ENCODE measurements at places on chromosomes 1 and 21.

- DNase-seq, result no peak
Observed at GRCh38 chr1:226135709-226136108, 50.8 kb downstream of the ACBD3 start.

GRCh38 chr1:223249854-223250631 is 107.0 kb upstream of the TLR5 start:
- no peak for DNase-seq

DNA sequence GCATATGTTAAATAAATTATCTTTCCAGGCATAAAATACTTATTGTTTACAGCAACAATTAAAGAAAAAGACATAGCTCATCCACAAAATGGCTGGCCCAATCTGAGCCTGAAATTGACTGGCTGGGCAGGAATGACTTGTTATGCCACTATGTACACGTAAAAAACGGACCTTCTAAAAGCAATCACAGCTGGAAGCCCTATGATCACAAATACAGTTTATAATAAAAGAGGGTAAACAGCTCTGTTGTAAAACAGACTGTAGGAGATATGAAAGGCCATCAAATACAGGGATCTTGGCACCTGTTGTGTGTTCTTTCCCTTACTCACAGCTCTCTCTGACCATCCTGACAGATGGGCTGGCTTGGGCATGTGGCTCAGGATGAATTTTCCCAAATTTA is 70.5 kb upstream of the DMRTA2 start:
- no peak for DNase-seq

DNA sequence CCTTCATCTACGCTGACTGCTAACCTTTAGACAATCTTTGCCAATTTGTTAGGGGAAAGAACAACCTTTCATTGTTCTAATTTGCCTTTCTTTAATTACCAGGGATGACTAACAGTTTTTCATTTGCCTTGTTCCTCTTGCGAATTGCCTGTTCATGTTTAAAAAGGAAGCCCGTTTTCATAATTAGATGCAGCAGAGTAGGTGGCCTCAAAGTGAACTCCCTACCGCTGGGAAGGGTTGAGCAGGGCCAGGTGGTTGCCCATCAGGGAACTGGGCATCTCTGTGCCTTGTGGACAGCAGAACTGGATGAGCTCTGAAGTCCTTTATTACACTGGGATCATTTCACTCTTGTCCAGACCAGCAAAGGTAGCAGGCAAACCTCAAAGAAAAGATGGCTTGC is 59.0 kb downstream of the HIVEP3 start:
- DNase-seq, result no peak

- no peak for DNase-seq
Observed at GRCh38 chr1:207651583-207651982, 6.7 kb downstream of the CR1L start.

- no peak for DNase-seq
Observed at GRCh38 chr21:39050841-39051587, 132.2 kb downstream of the PSMG1 start.

DNA sequence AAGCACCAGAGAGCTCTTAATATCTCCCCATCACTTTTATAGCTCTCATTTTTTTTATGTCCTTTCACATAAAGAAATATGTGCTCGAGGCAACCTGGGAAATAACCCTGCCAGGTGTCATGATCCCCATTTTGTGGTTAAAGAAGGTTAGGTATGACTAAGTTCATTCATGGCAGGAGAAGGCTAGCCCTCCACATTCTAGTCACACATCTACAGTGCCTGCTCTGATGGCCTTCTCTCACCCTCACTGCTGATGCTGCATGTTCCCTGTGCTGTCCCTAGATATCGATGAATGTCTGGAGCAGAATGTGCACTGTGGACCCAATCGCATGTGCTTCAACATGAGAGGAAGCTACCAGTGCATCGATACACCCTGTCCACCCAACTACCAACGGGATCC is 187.5 kb downstream of the TPR start:
- no peak for DNase-seq

- no peak for DNase-seq
Observed at GRCh38 chr1:151069103-151069486, 1.5 kb upstream of the GABPB2 start.

GRCh38 chr1:196098000-196098399 is 510.2 kb downstream of the KCNT2 start:
- DNase-seq, result no peak

DNA sequence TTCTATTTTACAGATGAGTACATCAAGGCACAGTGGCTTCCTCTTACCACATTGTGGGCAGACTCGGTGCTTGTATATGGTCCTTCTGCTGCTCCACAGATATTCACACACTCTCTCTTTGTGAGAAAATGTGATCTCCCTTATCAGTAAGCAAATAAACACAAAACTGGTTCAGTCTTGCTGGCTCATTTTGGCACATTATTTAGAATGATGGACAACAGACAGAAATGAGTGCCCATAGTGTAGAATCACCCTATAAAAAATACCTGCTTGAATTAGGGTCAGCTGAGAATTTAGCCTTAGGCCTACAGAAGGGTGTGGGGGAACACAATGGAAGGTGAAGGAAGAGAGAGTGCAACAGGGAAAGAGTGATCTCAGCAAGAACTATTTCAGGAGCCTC is 423.1 kb downstream of the HLX start:
- no peak for DNase-seq

- DNase-seq, result no peak
Observed at GRCh38 chr1:228735871-228736586, 750 bp downstream of the RHOU start.

GRCh38 chr1:235951661-235952060 is 85.0 kb upstream of the LYST start:
- no peak for DNase-seq

DNA sequence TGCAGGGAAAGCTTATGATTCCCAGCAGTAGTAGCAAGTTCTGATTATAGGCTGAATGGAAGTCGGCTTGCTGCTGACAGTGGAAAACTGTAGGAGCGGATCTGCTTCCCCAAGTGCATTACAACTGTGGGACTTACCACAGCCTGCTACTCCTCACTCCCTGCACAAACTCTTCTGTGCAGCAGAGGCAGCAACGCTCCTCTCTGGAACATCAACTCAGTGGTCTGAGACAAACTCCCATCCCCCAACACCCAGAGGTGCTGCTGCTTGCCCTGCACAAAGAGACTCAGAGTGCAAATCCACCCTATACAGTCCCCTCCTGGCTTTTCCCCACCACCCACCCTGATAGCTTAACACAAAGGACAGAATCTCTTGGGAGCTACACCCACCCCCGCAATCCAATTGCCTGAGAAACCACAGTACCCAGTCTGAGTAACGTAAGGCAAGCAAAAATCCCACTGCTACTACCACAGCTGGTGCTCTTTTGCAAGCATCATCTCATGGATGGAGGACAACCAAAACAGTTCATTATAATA is 1455.2 kb downstream of the AMY1C start:
- no peak for DNase-seq

GRCh38 chr1:101905283-101905835 is 91.4 kb downstream of the OLFM3 start:
- no peak for DNase-seq

DNA sequence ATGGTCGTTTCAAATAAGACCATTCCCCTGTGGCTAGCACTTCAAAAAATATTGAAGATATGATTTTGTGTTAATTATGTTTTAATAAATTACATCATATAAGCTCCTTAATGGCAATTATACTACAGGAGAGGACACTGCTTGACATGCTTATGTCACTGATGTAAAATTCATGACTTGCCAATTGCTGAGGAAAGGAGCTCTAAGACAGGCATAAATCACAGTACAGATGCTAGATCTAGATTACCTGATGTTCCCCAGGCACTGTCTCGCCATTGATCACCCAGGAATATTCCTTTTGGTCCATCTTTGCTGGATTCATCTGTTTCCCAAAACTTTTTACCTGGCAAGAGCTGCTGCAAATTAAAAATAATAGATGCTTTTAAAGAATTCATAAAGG is 58.8 kb downstream of the PUM1 start:
- no peak for DNase-seq

DNA sequence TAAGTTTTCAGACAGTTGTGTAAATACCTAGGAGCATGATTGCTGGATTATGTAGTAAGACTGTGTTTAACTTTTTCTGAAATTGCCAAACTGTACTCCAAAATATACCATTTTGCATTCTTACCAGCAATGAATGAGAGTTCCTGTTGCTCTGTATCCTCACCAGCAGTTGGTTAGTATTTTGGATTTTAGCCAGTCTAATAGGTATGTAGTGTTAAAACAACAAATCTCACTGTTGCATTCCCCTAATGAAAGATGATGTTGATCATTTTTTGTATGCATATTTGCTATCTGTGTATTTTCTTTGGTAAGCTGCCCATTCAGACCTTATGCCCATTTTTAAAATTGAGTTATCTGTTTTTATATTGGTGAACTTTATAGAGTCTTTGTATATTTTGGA is 89.9 kb downstream of the RASAL2 start:
- DNase-seq, result no peak

DNA sequence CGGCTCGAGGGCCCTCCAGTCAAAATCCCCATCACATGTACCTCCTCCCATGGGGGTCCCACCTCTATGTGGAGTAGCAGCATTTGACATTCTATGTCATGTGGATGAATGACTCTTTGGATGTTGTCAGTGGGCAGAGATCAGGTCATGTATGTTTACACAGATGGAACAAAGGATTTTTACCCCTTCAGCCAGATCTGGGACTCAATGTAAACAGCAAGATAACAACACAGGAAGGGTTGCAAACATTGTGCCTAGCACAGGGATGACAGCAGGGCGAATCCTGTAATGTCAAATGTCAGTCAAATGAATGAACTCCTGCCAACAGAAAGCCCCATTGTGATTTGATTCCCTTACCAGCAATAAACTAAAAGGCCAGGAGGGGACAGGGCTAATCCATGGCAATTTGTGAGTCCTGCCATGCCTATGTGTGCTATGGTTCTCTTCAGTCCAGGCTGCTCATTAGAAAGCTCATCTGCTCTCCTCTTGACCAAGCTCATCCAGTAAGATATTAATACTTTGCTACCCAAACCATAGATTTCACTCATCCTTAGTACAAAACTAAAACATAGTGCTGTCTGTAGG is 60.3 kb downstream of the PGBD5 start:
- no peak for DNase-seq

Data from activated CD8-positive, alpha-beta memory T cell treated with anti-CD3 and anti-CD28 coated beads, Interleukin-2, amount 50 U/mL, for 48 hours (primary cell).